ENCODE measurements at places on chromosomes 16 and 17.

DNA sequence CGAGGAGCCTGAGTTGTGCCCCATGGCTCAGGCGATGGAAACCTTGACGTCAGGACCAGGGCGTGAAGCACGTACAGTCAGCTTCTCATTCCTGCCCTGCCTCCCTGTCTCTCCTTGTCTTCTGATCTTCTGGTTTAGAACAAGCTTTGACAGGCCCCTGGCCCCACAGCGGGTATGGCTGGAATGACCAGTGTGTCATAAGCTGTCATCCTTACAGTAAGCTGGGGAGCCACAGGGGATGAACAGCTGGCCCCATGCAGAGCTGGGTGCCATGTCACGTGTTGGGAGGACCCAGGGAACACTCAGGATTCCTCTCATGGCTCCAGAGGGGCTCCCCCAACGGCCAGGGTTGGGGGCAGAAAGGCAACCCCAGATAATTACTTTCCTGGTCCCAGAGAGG, 157.6 kb upstream of the PLCG2 start:
- no peak for DNase-seq

DNA sequence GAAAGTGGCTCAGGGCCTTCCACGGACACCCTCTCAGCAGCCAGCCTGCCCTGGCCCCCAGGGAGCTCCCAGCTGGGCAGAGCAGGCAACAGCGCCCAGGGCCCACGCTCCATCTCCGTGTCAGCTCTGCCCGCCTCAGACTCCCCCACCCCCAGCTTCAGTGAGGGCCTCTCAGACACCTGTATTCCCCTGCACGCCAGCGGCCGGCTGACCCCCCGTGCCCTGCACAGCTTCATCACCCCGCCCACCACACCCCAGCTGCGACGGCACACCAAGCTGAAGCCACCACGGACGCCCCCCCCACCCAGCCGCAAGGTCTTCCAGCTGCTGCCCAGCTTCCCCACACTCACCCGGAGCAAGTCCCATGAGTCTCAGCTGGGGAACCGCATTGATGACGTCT, 48.3 kb upstream of the LGALS9 start:
- DNase-seq = no peak

DNA sequence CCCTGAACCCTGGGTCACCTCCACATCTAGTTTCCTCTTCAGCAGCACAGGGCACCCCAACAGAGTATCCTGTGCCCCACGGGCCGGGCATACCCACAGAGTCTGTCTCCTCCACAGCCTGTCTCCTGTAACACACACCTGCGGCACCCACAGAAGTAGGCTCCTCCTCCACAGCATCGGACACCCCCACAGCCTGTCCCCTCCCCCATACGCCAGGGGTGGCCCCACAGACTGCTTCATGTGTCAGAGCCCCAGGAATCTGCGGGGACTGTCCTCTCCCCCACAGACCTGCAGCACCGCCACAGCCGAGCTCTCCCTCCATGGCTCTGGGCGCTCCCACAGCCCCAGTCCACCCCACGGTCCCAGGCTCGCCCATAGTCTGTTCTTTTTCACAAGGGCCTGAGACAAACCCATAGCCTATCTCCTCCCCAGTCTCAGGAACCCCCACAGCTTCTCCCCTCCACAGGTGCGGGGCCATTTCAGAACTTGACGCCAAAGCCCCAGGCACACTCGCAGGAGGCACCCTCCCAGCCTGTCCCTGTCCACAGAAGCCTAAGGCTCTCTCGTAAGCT, 1.4 kb downstream of the KIAA0753 start:
- no peak for DNase-seq

DNA sequence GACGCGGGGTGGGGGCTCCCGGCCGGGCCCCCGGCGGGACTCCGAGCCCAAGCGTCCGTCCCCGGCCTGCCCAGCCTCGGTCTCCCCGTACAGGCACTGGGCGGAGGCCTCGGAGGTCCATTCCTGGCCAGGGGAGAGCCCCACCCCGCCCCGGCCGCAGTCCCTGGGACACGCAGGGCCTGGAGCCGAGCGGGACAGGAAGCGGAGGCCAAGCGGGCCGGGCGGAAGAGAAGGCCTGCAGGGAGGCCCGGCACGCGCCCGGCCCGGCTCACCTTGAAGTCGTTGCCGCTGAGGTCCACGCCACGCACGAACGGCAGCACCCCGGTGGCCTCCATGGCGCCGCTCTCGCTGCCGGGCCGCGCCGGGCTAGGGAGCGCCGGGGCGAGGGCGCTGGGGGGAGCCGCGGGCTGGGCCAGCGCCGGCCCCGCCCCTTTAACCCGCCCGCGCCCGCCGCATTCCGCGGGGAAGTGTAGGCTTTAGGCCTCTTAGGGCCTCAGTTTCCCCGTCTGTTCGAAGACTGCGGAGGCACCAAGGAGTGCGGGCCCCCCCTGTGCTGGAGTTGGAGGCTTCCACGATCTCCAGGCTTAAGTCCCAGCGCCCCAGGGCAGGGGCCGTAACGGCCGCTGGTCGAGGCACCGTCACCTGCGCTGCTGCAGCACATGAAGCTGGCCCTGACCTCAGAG, at the start of gene FLII:
Gene FLII (minus strand): TSS at position 383 of the 683 bp plus-strand sequence. CDS start 48 bp downstream, at position 335.
- peak; percentile 81 for DNase-seq

DNA sequence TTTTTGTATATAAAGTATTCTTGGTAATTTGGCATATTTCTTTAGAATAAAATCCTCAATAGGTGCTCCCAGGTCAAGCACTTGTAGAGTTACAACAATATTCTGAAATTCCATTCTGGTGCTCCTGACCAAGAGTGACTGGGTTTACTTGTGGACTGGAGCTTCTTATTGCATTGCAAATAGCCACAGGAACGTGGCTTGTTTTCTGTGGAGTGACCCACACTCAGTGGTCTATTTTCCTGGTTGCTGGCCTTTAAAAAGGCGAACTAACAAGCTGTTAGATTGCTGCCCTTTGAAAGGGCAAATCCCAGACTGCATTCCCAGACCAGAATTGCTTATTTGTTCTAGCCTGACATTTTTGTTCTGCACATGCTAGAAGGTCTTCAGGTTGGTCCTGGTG, 658.8 kb upstream of the GOT2 start:
- DNase-seq = no peak

GRCh38 chr17:83200231-83200699, 120.9 kb downstream of the METRNL start:
- DNase-seq = no peak

DNA sequence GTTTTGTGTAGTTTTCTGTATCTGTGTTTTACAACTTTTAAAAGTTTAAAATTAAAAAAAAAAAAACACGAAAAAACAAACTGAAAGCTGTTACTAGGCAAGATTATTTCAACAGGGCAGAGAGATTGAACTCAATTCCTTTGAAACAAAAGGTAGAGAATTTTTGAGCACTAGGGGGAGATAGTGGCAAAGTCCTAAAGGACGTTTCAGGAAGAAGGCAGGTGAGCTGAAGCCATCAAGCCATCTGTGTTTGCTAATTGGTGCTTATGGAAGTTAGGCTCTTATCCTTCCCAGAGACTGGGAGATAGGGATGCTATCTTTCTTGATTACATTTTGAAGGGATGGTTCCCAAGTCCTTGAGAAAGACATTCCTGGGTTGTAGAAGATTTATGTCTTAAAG, 70.6 kb upstream of the CLEC3A start:
- DNase-seq = no peak

DNA sequence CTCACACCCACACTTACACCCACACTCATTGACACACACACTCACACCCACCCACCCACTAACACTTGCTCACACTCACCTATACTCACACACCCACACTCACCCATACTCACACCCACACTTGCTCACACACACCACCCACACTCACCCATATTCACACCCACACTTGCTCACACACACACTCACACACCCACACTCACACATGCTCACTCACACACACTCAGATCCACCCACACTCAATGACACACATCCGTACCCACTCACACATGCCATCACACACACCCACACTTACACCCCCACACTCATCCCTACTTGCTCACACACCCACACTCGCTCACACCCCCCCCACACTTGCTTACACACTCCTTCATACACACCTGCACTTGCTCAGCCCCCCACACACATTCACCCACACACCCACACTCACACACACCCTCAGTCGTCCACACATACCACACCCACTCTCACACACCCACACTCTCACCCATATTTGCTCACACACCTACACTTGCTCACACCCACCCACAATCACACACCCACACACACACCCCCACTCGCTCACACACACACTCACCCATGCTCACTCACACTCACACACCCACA, 321.1 kb upstream of the N4BP1 start:
- no peak for DNase-seq

Data from hepatic stellate cell (primary cell).